ENCODE measurements at places on chromosomes 11 and 22. TPM values are rescaled to one million over a fixed set of nuclear protein-coding genes. Genes with fewer than 3 reads are reported as not detected.

GRCh38 chr22:32144496-32145274 is 14.4 kb downstream of the C22orf42 start:
- no peak for DNase-seq

DNA sequence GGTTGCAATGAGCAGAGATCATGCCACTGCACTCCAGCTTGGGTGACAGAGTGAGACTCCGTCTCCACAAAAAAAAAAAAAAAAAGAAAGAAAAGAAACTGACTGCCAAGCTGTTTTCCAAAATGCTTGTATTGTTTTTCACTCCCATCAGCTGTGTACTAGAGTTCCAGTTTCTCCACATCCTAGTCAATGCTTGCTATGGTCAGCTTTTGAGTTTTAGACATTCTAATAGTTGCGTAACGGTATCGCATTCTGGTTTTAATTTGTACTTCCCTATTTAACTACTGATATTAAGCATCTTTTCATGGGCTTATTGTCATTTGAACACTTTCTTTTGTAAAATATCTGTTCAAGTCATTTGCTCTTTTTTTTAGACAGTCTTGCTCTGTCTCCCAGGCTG is 55.7 kb downstream of the TSPAN18 start:
- no peak for DNase-seq

- no peak for DNase-seq
Observed at GRCh38 chr11:32018672-32019071, 72.2 kb upstream of the RCN1 start.

- no peak for DNase-seq
Observed at GRCh38 chr11:70322666-70323065, 52.2 kb downstream of the PPFIA1 start.

DNA sequence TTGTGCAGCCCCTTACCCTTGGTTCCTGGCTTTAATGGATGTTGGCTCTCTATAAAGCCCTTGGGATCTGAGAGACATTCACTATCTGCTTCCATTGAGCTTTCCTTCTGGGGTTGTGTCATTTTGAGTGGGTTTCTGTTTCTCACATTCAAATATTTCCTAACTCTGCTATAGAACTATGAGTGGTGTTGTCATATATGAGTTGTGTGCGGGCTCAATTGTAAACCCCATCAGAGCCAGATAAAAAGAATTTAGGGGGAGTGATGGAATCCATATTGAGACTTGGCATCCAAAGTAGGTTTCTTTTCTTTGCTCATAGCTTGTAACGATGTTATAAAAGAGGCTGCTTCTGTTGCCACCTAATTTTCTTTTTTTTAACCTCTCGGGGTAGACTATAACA is 41.8 kb upstream of the SPON1 start:
- DNase-seq = no peak

GRCh38 chr11:116791002-116791812 is 472 bp downstream of the APOA5 start:
- DNase-seq = peak; percentile 87

GRCh38 chr11:69309631-69310280 is 15.8 kb downstream of the MYEOV start:
- DNase-seq = no peak

GRCh38 chr11:18264677-18265555 is 1.1 kb upstream of the SAA1 start:
- no peak for DNase-seq

GRCh38 chr11:128684549-128685401 is 9.1 kb upstream of the FLI1 start:
- peak; percentile 51 for DNase-seq

Gene ACR
- total RNA-seq = 0.62 TPM

Gene ADAMTS15
- total RNA-seq = 8.4 TPM

Gene CCDC157
- total RNA-seq = 5.2 TPM

Gene PANX2
- total RNA-seq = 2.5 TPM

Gene POU2AF2
- total RNA-seq = not detected

Gene TRIM22
- 224 TPM for total RNA-seq

Gene MS4A6E
- total RNA-seq = not detected

Gene DNAJB7
- total RNA-seq = not detected

Gene C22orf31
- not detected for total RNA-seq

Gene MOGAT2
- total RNA-seq = not detected
